ENCODE measurements at places on chromosomes 3 and 15. TPM values are rescaled to one million over a fixed set of nuclear protein-coding genes. Genes with fewer than 3 reads are reported as not detected.

Gene GOLGA8Q
- 0.08 TPM for total RNA-seq

Gene TNNC1
- total RNA-seq, result 1.4 TPM

Gene ADIPOQ
- not detected for total RNA-seq

Gene NECTIN3
- total RNA-seq, result 22.5 TPM

Gene SLC51A
- not detected for total RNA-seq
